ENCODE measurements at places on chromosomes 13 and 19. TPM values are rescaled to one million over a fixed set of nuclear protein-coding genes. Genes with fewer than 3 reads are reported as not detected.

LRRC8E gene
- polyA plus RNA-seq = 11.4 TPM

RXFP2 gene
- polyA plus RNA-seq = 0.40 TPM

HRC gene
- 2.1 TPM for polyA plus RNA-seq

NBEA gene
- polyA plus RNA-seq = 3.1 TPM

PTGIR gene
- 11.6 TPM for polyA plus RNA-seq

ZNF208 gene
- 1.7 TPM for polyA plus RNA-seq

ZNF837 gene
- polyA plus RNA-seq = 6.1 TPM

RASL11A gene
- 10.3 TPM for polyA plus RNA-seq

LIM2 gene
- polyA plus RNA-seq = not detected

HPN gene
- polyA plus RNA-seq = 1.7 TPM

CD33 gene
- 4.9 TPM for polyA plus RNA-seq

TMEM38A gene
- 2.2 TPM for polyA plus RNA-seq

ERICH6B gene
- not detected for polyA plus RNA-seq

NTF4 gene
- not detected for polyA plus RNA-seq

SCEL gene
- 0.57 TPM for polyA plus RNA-seq

NLRP7 gene
- not detected for polyA plus RNA-seq

RNF225 gene
- polyA plus RNA-seq = not detected

NPHS1 gene
- not detected for polyA plus RNA-seq

- no peak for DNase-seq
- no peaks in the 10 kb centered on the region for H3K4me1 ChIP-seq
- H3K36me3 ChIP-seq = no peaks in the 10 kb centered on the region
- H3K27me3 ChIP-seq = no peaks in the 10 kb centered on the region
- H3K4me3 ChIP-seq = no peak overlapping the region
These were observed 32.5 kb downstream of the DLEU7 start for GRCh38 chr13:50810998-50811397.

DNA sequence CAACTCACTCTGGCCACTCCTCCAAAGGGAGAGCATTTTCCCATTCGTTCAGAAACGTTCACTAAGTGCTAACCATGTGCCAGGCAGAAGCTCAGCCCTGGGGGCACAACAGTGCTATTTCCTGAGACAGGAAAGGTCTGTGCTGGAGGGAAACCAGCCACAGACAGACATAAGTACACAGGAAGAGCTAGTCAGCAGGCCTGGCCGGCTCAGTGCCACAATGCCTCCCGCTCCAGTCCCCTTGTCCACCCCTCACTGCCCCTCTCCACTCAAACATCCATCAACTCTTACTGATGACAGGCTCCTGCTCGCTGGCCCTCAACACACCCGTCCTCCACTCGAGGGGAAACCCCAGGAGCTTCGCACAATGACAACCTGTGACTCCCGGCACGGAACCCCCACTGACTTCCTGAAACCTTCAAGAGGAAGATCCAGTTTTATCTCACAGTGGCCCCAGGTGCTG lies 11.3 kb upstream of the PLA2G4C start:
- no peaks in the 10 kb centered on the region for H3K36me3 ChIP-seq
- H3K4me3 ChIP-seq = no peak overlapping the region
- no peaks in the 10 kb centered on the region for H3K4me1 ChIP-seq
- peak; percentile 39 for DNase-seq
- H3K27ac ChIP-seq = peak overlapping the region; percentile 79
- H3K27me3 ChIP-seq = no peaks in the 10 kb centered on the region

GRCh38 chr13:93646245-93646644 lies 419.6 kb downstream of the GPC6 start:
- H3K4me3 ChIP-seq = no peak overlapping the region
- H3K27ac ChIP-seq = no peak overlapping the region

GRCh38 chr13:23725922-23726321 lies 155.7 kb downstream of the TNFRSF19 start:
- no peak overlapping the region for H3K4me3 ChIP-seq
- no peaks in the 10 kb centered on the region for H3K36me3 ChIP-seq
- no peak for DNase-seq
- H3K4me1 ChIP-seq = no peaks in the 10 kb centered on the region
- no peaks in the 10 kb centered on the region for H3K27me3 ChIP-seq
- no peak overlapping the region for H3K27ac ChIP-seq

DNA sequence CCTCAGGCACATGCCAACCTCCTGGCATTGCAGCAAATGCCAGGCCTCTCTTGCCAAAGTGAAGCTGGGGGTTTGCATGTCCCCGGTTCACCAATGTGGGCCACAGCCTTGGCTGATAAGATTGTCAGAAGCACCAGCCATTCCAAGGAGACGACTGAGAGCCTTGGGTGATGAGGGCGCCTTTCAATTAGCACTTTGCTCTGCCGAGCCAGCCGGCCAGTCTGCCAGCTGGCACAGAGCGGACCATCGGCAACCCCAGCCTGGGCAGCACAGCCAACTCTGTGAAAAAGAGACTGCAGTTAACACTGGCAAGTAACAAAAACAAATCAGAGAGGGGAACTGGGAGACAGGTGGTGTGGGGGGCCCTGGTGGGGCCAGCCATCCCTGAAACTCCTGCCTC lies 67.3 kb downstream of the EFNB2 start:
- no peaks in the 10 kb centered on the region for H3K4me1 ChIP-seq
- no peak overlapping the region for H3K27ac ChIP-seq
- H3K27me3 ChIP-seq = no peaks in the 10 kb centered on the region
- no peak overlapping the region for H3K4me3 ChIP-seq

DNA sequence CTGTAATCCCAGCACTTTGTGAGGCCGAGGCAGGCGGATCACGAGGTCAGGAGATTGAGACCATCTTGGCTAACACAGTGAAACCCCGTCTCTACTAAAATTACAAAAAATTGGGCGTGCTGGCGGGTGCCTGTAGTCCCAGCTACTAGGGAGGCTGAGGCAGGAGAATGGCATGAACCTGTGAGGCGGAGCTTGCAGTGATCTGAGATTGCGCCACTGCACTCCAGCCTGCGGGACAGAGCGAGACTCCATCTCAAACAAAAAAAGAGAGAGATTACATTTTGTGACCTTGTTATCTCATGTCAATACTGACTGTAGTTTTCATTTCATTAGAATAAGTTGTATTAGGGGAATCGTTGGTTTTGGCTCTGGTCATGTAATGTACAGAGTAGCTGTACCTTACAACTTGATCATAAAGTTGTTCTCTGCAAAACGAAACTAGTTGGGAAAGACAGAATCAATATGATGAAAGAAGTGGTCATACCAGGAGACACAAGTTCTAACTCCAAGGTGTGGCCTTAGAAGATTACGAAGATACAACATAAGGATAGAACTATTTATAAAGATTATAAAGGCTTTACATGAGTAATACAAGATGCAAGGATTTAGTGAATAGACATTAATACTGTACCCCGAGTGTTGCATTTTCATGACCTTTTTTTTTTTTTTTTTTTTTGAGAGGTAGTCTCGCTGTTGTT lies 15.3 kb downstream of the TMEM38A start:
- no peak overlapping the region for H3K4me3 ChIP-seq
- DNase-seq = no peak
- no peaks in the 10 kb centered on the region for H3K27me3 ChIP-seq
- H3K4me1 ChIP-seq = no peaks in the 10 kb centered on the region

DNA sequence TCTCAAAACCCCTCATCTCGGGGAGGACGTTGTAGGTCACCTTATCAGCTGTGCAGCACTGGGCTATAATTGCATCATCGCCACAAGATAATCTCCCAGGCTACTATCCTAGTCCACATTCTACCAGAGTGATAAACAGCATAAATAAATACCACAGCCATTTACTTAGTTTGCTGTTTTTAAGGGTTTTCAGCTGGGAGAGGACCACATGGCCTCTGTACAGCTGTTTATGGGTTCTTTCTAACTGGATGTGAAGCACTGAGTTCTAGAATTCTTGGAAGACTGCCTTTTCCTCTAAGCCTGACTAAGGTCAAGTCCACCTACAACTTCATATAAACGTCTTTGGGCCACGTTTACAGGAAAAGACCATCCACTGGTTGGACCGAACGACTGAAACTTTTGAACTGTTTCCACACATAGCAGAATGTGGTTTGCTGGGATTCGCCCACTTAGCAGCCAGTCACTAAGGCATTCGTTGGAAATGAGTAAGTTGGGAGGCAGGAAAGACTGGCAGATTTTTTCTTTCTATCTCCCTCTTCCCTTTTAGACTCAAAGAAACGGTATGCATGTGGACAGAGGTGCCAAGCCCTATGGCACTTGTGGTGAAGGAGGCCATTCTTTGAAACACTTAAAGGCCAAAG lies 752.5 kb upstream of the SGCG start:
- no peaks in the 10 kb centered on the region for H3K27me3 ChIP-seq
- no peaks in the 10 kb centered on the region for H3K36me3 ChIP-seq
- peak overlapping the region; percentile 85 for H3K27ac ChIP-seq
- H3K4me1 ChIP-seq = peaks cover 15% of the 10 kb centered on the region
- DNase-seq = peak; percentile 72

GRCh38 chr19:17775245-17775927 lies 19.6 kb upstream of the B3GNT3 start:
- H3K27me3 ChIP-seq = peaks cover 6% of the 10 kb centered on the region
- no peak for DNase-seq
- H3K4me1 ChIP-seq = peaks cover 6% of the 10 kb centered on the region

GRCh38 chr19:35774274-35775045 lies 904 bp upstream of the ARHGAP33 start:
- H3K4me1 ChIP-seq = no peaks in the 10 kb centered on the region
- DNase-seq = no peak
- no peaks in the 10 kb centered on the region for H3K36me3 ChIP-seq

- no peaks in the 10 kb centered on the region for H3K36me3 ChIP-seq
- no peaks in the 10 kb centered on the region for H3K4me1 ChIP-seq
- no peak overlapping the region for H3K27ac ChIP-seq
- no peaks in the 10 kb centered on the region for H3K27me3 ChIP-seq
- H3K4me3 ChIP-seq = no peak overlapping the region
These were observed 79.3 kb downstream of the PTPRS start for GRCh38 chr19:5261156-5261890.

DNA sequence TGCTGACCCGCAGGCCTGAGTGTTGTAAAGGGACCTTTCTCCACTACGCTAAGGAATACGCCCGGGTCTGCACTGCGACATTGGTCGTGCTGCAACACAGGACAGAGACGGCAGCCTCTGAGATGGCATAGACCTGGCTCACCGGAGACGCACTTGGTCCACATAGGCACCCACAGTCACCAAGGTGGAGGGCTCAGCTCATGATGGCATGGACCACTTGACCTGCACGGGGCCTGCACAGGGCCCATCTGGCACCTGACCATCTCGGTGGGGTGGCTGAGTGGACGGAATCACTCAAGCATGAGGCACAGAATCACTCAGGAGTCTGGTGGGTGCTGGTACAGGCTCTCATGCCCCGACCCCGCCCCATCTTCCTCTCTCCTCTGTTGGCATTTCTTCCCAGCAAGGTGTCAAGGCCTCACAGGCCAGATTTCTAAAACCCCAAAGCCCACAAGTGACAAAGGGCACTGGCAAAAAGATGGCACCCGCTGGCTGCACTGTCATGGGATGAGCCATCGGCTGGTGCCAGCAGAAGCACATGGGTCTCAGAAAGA lies 45.9 kb downstream of the TSHZ3 start:
- no peak for DNase-seq
- no peak overlapping the region for H3K27ac ChIP-seq
- H3K4me3 ChIP-seq = no peak overlapping the region
- peaks cover 4% of the 10 kb centered on the region for H3K36me3 ChIP-seq
- peaks cover 4% of the 10 kb centered on the region for H3K4me1 ChIP-seq

DNA sequence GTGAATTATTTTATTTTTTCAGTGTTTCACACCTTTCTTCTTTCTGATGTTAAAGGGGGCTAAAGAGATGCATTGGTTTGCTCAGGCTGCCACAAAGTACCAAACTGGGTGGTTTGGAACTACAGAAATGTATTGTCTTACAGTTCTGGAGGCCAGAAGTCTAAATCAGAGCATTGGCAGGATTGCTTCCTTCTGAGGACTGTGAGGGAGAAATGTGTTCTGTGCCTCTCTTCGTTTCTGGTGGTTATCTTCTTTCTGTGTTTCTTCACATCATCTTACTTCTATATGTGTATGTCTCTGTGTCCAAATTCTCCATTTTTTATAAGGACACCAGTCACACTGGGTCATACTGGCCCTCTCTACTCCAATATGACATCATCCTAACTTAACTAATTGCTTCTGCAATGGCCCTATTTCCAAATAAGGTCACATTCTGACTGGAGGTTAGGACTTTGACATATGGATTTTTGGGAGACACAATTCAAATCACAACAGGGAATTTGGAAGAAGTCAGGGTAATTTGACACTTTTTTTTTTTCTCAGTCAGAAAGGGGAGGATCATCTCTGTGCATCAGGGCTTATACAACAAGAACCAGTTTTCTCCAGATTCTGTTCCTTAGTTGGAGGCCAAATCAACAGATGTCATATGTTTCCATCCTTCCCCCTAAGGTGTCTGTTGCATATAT lies 188.2 kb downstream of the KCNRG start:
- H3K27me3 ChIP-seq = no peaks in the 10 kb centered on the region
- no peaks in the 10 kb centered on the region for H3K4me1 ChIP-seq
- H3K27ac ChIP-seq = no peak overlapping the region
- DNase-seq = no peak

GRCh38 chr13:110273254-110273653 lies 33.7 kb downstream of the COL4A1 start:
- H3K4me3 ChIP-seq = no peak overlapping the region
- no peak overlapping the region for H3K27ac ChIP-seq
- peaks cover 18% of the 10 kb centered on the region for H3K4me1 ChIP-seq
- no peak for DNase-seq
- H3K27me3 ChIP-seq = no peaks in the 10 kb centered on the region

GRCh38 chr19:48807590-48808308 lies 3.1 kb downstream of the BCAT2 start:
- DNase-seq = no peak
- no peaks in the 10 kb centered on the region for H3K27me3 ChIP-seq
- no peak overlapping the region for H3K27ac ChIP-seq
- H3K4me3 ChIP-seq = no peak overlapping the region
- H3K4me1 ChIP-seq = peaks cover 8% of the 10 kb centered on the region

GRCh38 chr19:7959211-7959610 lies 15.7 kb upstream of the TIMM44 start:
- no peak for DNase-seq
- H3K36me3 ChIP-seq = no peaks in the 10 kb centered on the region
- H3K27ac ChIP-seq = no peak overlapping the region
- H3K4me3 ChIP-seq = no peak overlapping the region
- H3K4me1 ChIP-seq = no peaks in the 10 kb centered on the region
- H3K27me3 ChIP-seq = no peaks in the 10 kb centered on the region

- H3K36me3 ChIP-seq = no peaks in the 10 kb centered on the region
- H3K27me3 ChIP-seq = no peaks in the 10 kb centered on the region
- no peak for DNase-seq
These were observed 10.1 kb downstream of the C19orf38 start for GRCh38 chr19:10858204-10858828.
